ENCODE measurements at places on chromosomes 3 and 15.

DNA sequence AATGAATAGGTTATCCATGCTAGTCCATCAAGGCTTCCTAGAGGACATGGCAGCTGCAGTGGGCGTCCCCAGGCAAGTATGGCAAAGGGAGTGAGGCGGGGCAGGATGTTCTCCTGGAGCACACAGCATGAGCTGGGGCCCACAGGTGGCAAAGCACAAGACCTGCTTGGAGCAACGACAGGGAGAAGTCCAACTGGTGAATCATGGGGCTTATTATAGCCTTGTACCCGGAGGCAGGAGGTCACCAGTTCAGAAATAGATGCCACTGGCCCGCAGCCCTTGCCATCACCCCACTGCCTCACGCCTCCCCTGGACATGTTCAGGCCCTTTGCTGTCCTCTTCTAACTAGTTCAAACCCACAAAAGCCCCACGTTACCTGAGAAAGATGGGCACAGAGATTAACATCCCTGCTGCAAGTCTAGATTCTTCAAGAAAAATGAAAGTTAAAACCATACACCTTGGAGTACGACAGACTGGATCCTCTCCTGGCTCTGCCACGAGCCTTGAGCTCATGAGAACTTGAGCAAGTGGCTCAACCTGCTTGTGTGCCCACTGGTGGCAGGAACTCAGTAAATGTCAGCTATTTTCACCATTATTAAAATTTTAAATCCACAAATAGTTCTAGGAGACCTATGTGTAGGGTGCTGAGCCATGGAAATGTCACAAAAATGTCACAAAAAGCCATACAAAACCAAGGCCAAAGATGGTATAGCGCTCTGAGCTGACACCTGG lies 1.8 kb upstream of the SRGAP3 start:
- DNase-seq, result no peak

GRCh38 chr15:93459396-93459795 lies 370.4 kb upstream of the RGMA start:
- no peak for DNase-seq

GRCh38 chr15:91304210-91304609 lies 204.2 kb downstream of the SV2B start:
- DNase-seq, result no peak

GRCh38 chr15:40974879-40975278 lies 21.6 kb downstream of the CHAC1 start:
- DNase-seq, result no peak

DNA sequence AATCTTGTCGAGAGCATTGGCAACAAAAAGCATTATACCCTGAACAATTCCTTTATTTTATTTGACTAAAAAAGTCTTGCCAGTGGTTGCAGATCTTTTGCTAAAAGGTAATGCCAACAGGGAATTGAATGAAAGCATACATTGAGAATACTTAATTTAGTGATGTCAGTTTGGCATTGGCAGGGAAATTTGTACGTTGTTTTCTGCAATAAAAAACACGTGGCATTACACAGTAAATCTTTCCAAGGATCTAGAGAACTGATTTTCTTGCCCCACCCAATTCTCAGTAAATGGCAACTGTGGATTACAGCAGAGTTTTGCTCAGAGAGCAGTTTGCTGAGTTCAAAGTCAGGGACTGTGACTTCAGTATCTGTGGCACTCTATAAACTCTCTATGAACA lies 38.3 kb upstream of the IGSF10 start:
- no peak for DNase-seq

DNA sequence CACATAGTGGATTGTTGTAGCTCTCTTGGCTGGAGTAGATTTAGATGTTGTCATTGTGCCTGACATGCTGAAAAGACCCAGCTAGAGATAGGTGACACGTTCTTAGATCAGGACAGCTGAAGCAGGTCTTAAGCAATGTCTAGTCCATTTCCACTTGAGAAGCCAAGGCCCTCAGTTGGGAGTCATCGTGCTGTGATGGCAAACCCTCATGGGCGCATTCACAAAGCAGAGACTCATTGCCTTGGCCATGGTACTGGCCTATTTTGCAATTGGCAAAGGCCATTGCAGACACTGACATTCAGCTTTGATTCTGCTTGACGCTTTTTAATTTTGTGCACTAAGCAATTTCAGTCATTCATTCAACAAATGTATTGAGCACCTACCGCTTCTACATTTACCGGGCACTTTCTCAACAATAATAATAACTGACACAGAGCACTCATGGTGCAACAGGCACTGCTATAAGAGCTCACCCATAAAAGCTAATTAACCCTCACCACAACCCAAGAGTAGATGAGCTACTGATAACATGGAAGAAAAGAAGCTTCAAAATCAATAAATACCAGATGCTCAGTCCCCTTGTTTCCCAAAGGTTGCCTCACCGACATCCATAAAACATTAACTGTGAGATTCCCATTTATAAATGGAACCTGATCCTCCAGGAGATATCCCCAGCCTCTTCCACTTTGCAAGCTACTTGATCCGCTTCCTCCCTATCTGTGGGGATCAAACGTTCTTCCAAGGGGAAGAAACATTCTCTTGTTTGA lies 200.1 kb downstream of the TLE3 start:
- DNase-seq, result no peak

GRCh38 chr3:76436894-76437293 lies 603.0 kb upstream of the ROBO2 start:
- no peak for DNase-seq

GRCh38 chr3:19228167-19228566 lies 79.9 kb downstream of the KCNH8 start:
- no peak for DNase-seq

DNA sequence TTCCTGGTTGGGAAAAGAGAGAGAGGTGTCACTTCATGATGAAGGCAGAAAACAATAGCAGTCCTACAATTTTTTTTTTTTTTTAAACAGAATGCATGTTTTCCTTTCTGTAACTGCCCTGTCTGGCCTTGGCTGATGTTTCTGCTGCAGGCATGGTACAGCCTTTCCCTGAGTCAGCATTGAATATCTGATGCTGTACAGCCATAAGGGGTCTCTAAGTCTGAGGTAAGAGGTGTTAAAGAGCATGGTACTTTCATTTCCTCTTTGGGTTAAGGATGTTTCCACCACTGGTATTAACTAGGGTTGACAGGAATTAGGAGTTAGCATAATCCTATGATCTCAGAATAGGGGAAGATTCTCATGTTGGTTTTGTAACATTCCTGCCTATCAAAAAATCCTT lies 147.4 kb downstream of the CHST2 start:
- no peak for DNase-seq

- no peak for DNase-seq
Observed at GRCh38 chr3:3714572-3714971, 84.7 kb upstream of the LRRN1 start.

DNA sequence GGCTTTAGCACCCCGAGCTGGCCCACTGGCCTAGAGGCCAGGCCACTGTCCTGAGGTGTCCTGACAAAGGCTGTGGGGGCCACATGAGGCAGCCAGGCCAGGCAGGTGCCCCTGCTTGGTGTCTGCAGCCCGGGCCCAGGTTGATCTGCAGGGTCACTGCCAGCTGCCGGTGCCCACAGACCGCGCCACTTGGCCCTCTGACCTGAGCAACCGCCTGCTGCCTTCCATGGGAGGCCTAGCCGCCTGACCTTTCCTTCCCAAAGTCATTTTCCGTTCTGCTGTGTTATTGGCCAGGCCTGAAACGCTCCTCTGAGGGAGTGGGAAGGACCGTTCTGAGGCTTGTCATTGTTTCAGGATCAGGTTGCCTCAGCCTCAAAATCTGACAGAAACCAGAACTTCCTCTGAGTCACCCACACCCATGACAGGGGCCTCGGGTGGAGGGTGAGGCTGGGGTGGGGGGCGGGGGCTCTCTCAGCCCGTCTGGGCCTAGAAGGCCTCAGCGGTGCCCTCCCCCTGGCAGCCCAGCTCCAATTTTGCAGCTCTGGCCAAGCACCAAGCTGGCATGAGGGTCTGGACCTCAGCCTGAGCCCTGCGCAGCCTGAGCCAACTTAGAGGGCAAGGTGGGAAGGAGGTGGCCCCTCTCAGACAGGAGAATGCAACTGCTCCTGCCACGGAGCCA lies 140.7 kb upstream of the MEF2A start:
- peak; percentile 53 for DNase-seq

- no peak for DNase-seq
Observed at GRCh38 chr3:181610083-181610972, 101.4 kb upstream of the SOX2 start.

DNA sequence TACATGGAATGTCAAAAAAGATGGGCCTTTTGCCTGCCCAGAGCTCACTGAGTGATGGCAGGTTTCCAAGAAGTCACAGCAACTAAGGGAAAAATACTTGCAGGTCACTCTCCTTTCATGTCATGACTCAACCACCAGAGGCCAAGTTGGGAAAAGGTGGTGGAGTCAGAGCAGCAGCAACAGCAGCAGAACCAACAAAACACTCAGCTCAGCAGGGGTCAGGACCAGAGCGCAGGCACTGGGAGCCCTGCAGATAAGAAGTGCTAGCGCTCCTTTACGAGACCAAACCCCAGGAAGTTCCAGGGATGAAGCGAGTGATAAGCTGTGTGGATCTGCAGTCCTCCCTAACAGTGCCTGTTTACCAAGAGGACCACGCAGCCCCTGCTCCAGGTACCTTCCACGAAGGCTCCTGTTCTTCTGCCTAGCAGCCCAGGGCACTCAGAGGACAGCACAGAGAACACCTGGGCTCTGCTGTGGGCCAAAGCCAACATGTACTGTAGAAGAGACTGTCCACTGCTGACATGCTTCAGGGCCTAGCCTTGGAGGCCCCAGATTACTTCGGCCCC lies 26.0 kb downstream of the POC1A start:
- DNase-seq, result no peak

DNA sequence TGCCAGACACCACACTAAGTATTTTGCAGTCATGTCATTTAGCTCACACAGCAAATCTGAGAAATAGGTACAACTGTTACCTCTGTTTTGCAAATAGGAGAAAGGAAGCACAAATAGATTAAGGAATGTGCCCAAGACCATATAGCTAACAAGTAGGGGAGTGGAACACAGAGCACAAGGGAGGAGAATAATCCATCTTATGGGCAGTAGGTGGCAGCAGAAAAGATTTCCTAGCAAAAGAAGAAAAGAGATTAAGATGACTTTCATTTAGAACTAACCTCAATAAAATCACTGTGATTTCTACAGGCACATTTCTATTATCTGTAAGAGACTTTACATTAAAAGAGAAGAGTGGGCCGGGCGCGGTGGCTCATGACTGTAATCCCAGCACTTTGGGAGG lies 49.1 kb downstream of the NR1I2 start:
- DNase-seq, result no peak

DNA sequence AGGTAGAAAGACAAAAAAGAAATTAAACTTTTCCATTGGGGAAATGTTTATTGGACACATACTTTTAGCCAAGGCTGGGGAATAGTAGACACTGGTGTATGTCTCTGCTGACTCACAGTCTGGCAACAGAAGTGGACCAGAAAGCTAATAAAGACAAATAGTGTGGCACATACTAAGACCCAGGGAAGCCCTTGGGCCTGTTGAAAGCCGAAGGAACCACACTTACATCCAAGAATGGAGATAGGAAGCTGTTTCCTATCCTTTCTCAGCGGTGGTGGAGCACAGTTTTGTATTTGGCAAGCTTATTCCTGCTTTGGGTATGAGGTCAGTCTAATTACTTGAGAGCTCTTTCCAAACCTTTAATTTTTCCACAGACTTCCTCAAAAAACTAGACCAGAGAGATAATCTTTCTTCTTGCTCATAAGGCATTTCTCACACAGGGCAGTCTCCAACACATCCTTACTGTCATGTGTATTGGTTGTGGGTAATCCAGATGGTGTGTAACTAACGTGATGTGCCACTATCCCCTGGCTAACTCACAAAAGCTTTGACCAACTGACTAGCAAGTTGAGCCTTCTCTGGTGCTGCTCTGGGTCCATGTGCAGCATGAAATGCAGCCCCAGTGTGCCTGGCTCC lies 279.1 kb upstream of the IGF1R start:
- no peak for DNase-seq
